Thoracic aorta (tissue), 2 donors: ENCODE measurements at places on chromosomes 1 and 21. TPM values are rescaled to one million over a fixed set of nuclear protein-coding genes. Genes with fewer than 3 reads are reported as not detected.

DNA sequence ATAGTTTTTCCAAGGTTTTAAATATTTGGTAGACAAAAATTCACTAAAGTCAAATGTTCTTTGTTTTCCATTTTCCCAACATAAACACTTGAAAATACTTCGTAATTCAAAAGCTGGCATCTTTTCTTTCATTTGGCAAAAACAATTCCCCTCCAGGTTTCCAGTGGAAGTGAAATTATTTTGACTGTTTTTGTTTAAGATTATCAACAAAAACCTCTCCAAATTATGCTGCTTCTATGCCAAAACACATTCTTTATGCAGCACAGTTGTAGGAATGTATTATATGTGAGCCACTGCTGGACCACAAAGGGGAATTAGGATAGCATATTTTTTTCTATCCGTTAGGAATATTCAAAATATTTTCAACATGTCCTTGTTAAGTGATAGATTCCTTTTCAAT is 44.1 kb downstream of the SLC5A9 start:
- H3K4me1 ChIP-seq: peaks cover 27% of the 10 kb centered on the region
- DNase-seq: no peak
- no peaks in the 10 kb centered on the region for H3K27me3 ChIP-seq
- H3K36me3 ChIP-seq: no peaks in the 10 kb centered on the region

- H3K4me1 ChIP-seq: no peaks in the 10 kb centered on the region
- no peaks in the 10 kb centered on the region for H3K27me3 ChIP-seq
- H3K27ac ChIP-seq: no peak overlapping the region
- no peak for DNase-seq
Observed at GRCh38 chr1:227215863-227216510, 102.3 kb downstream of the CDC42BPA start.

- H3K4me1 ChIP-seq: peaks cover 10% of the 10 kb centered on the region
- H3K36me3 ChIP-seq: no peaks in the 10 kb centered on the region
- H3K27me3 ChIP-seq: no peaks in the 10 kb centered on the region
- H3K4me3 ChIP-seq: no peak overlapping the region
Observed at GRCh38 chr1:25580927-25581326, 35.7 kb upstream of the MAN1C1 start.

DNA sequence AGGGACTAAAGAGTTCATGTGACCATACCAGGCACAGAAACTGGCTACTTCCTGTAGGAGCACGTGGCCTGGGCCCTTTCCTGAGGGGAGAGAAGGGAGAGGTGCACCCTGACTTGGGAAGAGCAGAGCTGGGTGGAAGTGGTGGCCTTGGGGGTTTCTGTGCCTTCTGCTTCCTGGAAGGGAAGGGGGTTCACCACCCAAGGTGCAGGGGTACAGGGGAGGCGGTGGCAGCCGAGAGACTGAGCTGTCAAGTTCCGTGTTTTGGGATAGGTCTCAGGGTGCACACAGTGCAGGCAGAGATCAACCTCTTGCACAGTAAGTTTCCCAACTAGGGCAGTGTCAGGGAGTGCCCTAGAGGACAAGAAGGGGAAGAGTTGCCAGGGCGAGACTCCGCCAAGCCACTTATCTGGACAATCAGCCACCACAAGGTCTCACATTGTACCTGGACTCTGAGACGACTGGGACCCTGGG is 10.1 kb downstream of the HECTD3 start:
- no peak overlapping the region for H3K4me3 ChIP-seq
- H3K36me3 ChIP-seq: peaks cover 32% of the 10 kb centered on the region
- DNase-seq: no peak
- H3K27me3 ChIP-seq: no peaks in the 10 kb centered on the region
- no peaks in the 10 kb centered on the region for H3K4me1 ChIP-seq

The CD101 gene
- 0.85 TPM for total RNA-seq

DNA sequence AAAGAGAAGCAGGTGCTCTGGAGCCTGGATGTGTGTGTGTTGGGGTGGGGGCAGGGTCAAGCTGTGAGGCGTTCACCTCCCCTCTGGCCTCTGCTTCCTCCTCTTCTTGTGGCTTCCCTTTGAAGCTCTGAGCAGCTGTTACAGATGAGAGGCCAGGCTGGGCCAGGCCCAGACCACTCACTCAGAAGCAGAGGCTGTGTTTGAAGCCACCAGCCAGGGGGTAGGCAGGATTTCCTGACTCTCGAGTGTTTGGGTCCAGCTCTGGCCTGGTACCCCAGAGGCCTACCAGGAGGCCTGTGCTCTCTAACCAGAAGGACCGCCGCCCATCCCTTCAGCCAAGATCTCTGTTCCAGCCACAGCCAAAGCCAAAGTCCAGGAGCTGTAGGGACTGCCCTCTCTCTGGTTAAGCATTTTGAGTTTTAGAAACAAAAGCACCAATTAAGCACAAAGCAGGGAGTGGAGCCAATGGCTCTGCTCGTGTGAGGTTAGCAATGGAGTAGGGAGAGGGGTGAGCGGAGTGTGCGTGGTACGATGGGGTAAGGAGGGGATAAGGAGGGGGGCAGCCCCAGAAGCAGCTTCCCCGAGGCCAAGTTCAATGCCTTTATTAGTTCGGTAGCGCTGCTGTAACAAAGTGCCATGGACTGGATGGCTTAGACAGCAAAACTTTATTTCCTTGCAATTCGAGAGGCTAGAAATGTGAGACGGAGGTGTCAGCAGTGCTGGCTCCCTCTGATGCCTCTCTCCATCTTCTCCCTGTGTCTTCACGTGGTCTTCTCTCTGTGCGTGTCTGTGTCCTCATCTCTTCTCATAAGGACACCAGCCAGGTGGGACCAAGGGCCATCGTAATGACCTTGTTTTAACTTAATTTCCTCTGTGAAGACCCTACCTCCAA is 20.5 kb downstream of the RCSD1 start:
- H3K27ac ChIP-seq: no peak overlapping the region
- peaks cover 20% of the 10 kb centered on the region for H3K4me1 ChIP-seq
- H3K4me3 ChIP-seq: no peak overlapping the region
- no peak for DNase-seq

- H3K4me3 ChIP-seq: no peak overlapping the region
- DNase-seq: no peak
- no peak overlapping the region for H3K27ac ChIP-seq
- H3K27me3 ChIP-seq: no peaks in the 10 kb centered on the region
- H3K4me1 ChIP-seq: no peaks in the 10 kb centered on the region
Observed at GRCh38 chr1:165288350-165289120, 68.0 kb downstream of the LMX1A start.

GRCh38 chr1:96660051-96660450 is 61.5 kb upstream of the PTBP2 start:
- no peak overlapping the region for H3K27ac ChIP-seq
- no peaks in the 10 kb centered on the region for H3K4me1 ChIP-seq
- no peak for DNase-seq
- H3K27me3 ChIP-seq: no peaks in the 10 kb centered on the region
- H3K36me3 ChIP-seq: no peaks in the 10 kb centered on the region

- H3K27ac ChIP-seq: no peak overlapping the region
- no peak for DNase-seq
- no peaks in the 10 kb centered on the region for H3K4me1 ChIP-seq
- H3K27me3 ChIP-seq: no peaks in the 10 kb centered on the region
Observed at GRCh38 chr1:222239130-222239529, 308.8 kb downstream of the HHIPL2 start.

- no peak overlapping the region for H3K4me3 ChIP-seq
- H3K27ac ChIP-seq: no peak overlapping the region
- DNase-seq: no peak
- no peaks in the 10 kb centered on the region for H3K36me3 ChIP-seq
- H3K27me3 ChIP-seq: no peaks in the 10 kb centered on the region
Observed at GRCh38 chr1:184285401-184286087, 101.3 kb upstream of the C1orf21 start.

GRCh38 chr1:162283657-162284056 is 93.0 kb downstream of the SPATA46 start:
- H3K36me3 ChIP-seq: no peaks in the 10 kb centered on the region
- no peak for DNase-seq
- no peak overlapping the region for H3K4me3 ChIP-seq
- H3K27ac ChIP-seq: peak overlapping the region; percentile 13

DNA sequence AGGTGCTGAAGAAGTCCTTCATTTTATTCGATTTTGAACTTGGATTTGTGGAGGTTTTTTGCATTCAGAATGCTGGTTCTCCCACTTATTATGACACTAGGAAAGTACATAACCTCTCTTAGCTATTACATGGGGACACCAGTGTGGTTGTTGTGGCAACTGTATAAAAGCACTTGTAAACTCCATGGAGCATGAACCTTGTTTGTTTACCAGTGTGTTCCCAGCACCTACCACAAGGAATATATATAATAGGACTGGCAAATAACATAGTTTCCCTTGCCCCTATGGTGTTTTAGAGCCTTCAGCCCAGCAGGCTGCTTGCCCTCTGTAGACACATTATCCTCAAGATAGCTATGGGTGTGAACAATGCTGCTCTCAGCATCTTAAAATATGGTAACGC is 43.1 kb downstream of the RASSF5 start:
- no peaks in the 10 kb centered on the region for H3K27me3 ChIP-seq
- no peak for DNase-seq
- no peaks in the 10 kb centered on the region for H3K36me3 ChIP-seq
- H3K4me3 ChIP-seq: no peak overlapping the region
- H3K4me1 ChIP-seq: peaks cover 6% of the 10 kb centered on the region

DNA sequence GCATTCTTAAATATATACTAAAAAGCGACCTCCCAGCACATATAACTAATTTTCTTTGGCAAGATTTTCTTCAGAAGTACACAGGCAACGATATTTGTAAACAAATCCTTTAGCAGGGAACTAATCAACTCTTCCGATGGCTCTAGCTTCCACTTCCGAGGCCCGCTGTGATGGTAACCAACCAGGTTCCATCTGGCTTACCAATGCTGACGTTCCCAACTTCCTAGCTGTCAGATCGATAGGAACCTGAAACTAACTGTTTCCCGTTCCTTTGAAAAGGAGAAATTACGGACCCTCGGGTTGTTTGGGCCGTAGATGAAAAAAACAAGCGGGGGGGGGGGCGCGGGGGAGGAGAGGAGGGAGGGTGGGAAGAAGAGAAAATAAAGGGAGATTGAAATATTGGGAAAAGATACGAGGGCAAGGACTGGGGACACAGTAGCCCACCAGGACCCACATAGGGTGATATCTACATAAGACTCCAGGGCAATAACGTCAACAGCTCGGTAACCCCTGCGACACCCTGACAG is 513 bp downstream of the GTF2B start:
- no peaks in the 10 kb centered on the region for H3K27me3 ChIP-seq
- peak overlapping the region; percentile 99 for H3K4me3 ChIP-seq
- H3K36me3 ChIP-seq: no peaks in the 10 kb centered on the region
- peaks cover 18% of the 10 kb centered on the region for H3K4me1 ChIP-seq
- H3K27ac ChIP-seq: peak overlapping the region; percentile 92

GRCh38 chr1:39282537-39283216 is 78.2 kb downstream of the MACF1 start:
- H3K27me3 ChIP-seq: no peaks in the 10 kb centered on the region
- no peak for DNase-seq
- H3K27ac ChIP-seq: peak overlapping the region; percentile 30
- H3K36me3 ChIP-seq: peaks cover 33% of the 10 kb centered on the region
- H3K4me1 ChIP-seq: peaks cover 27% of the 10 kb centered on the region

GRCh38 chr1:153680120-153680403 is 1.6 kb downstream of the NPR1 start:
- no peak for DNase-seq
- H3K27me3 ChIP-seq: no peaks in the 10 kb centered on the region
- peaks cover 5% of the 10 kb centered on the region for H3K4me1 ChIP-seq

DNA sequence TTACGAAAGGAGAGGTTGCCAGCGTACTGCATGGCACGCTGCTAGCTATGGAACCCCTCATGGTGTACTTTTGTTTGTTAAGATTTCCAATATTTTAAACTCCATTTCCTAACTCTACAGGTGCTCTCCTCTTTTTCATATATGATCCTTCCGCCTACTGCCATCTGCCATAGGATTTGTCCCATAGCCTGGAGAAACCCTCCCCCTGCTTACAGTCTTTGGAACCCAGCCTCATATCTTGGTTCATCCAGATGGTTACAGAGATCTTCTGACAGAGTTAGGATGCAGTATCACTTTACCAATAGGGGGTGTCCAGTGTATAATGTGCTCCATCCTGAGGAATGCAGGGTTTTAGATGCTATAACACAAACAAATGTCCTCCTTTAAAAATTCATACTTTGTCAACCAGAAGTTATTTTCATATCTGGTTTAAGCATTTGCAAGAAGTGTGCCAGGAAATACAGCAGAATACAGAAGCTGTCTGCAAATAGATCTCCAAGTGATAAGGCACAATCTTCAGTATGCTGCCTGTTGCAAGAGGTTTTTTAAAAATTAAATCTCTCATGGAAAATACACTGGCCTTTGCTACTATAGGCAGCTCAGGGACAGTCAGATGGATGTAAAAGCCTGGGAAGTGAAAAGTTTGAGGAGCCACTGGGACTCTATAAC is 377.8 kb downstream of the KCNH1 start:
- no peaks in the 10 kb centered on the region for H3K27me3 ChIP-seq
- DNase-seq: no peak
- H3K27ac ChIP-seq: no peak overlapping the region

DNA sequence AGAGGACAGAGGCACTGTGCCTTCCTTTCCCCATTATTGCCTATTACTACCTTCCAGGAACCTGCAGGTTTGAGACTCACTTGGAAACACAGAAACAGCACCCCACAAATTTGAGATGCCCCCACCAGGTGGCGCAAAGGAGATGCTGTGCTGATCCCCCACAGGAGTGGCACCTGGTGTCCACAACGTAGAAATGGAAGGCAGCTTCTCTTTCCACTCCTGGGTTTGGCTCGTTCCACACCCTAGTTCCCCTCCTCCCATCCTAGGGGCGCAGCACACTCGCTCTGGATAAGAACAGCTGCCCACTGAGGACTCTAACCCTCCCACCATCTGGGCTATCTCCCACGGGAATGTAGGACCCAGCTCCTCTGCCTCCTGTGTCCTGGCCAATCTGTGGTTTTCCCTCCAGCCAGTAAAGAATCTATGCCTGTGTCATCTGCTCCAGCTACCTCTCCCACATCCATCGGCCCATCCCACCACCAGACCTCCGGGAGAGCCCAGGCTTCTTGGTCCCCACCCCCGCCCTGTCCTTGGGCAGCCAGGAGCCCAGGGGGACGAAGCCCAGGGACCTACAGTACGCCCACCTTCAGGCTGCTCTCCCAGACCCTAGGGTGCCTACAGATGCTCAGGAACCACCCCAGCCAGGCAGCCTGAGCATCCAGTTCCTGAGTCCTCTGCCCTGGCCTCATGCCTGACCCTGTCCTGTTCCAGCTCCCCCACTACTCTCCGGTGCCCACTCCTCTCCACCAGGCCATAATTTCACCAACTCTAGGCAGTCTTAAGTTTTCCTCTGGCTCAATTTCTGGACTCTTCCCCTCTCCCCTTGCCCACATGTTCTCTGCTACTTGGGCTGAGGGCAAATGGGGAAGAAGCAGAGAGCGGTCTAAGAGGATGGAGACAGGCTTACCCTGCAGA is 549 bp downstream of the THBS3 start:
- peak; percentile 73 for DNase-seq
- H3K27me3 ChIP-seq: no peaks in the 10 kb centered on the region
- peaks cover 18% of the 10 kb centered on the region for H3K4me1 ChIP-seq
- H3K4me3 ChIP-seq: peak overlapping the region; percentile 89

- peaks cover 8% of the 10 kb centered on the region for H3K36me3 ChIP-seq
- no peak overlapping the region for H3K4me3 ChIP-seq
- H3K27ac ChIP-seq: no peak overlapping the region
Observed at GRCh38 chr1:147651466-147651865, 18.9 kb downstream of the ACP6 start.
